ENCODE measurements at places on chromosomes 6 and 20. TPM values are rescaled to one million over a fixed set of nuclear protein-coding genes. Genes with fewer than 3 reads are reported as not detected.
A peak's percentile ranks its signal among the peaks of the same experiment; 100 is the strongest.

- no peaks in the 10 kb centered on the region for H3K36me3 ChIP-seq
- peaks cover 11% of the 10 kb centered on the region for H3K4me1 ChIP-seq
- no peak for DNase-seq
- peaks cover 31% of the 10 kb centered on the region for H3K27me3 ChIP-seq
Measured at GRCh38 chr6:83510791-83511190, 1.5 kb upstream of the PRSS35 start.

DNA sequence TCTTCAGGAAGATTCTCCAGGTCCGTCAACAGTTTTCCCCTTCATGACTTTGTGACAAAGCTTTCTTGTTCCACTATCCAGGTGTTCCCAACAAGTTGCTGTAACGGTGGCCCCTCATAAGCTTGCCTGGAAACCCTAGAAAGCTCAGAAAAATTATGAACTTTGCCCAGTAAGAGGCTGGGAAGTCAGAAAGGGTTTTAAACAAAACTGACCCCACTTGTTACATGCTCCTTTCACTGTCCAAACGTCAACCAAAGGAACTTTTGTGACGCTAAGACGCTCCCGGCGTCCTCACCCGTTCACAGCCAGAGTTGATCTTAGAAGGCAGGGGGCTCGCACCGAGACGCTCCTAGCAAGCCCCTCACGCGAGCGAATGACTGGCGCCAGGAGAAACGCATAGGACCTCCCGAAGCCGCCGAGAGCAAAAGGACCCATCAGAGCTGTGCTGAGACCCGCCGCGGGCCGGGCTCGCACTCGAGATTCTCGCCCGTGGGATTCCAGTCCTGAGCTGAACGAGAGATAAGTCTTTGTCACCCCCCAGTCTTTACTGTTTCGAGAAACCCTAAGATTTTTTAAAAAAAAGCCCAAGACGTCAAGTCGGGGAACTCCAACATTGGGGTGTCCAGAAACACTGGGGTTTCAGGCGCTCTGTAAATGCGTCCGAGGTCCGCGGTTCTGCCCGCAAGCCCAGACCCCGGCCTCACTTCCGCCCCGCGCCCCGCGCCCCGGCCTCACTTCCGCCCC lies 544 bp upstream of the ACAT2 start:
- peak overlapping the region; percentile 98 for H3K27ac ChIP-seq
- peak overlapping the region; percentile 93 for H3K4me3 ChIP-seq
- H3K4me1 ChIP-seq: peaks cover 34% of the 10 kb centered on the region
- H3K27me3 ChIP-seq: no peaks in the 10 kb centered on the region

- DNase-seq: no peak
- no peak overlapping the region for H3K4me3 ChIP-seq
- H3K36me3 ChIP-seq: no peaks in the 10 kb centered on the region
- peaks cover 9% of the 10 kb centered on the region for H3K27me3 ChIP-seq
- H3K27ac ChIP-seq: no peak overlapping the region
Measured at GRCh38 chr20:19423097-19423899, 210.9 kb downstream of the SLC24A3 start.

- no peak within 1 kb of the TSS for H3K27ac ChIP-seq
- H3K4me3 ChIP-seq: peak within 1 kb of the TSS; percentile 77
- no peaks in the 10 kb centered on the region for H3K36me3 ChIP-seq
Measured at GRCh38 chr6:106360410-106360988, at the start of gene CRYBG1. Gene CRYBG1 (plus strand): TSS chr6:106360717. CDS start chr6:106360909, 192 bp downstream.

GRCh38 chr6:16204653-16205376 lies 33.6 kb upstream of the GMPR start:
- H3K4me1 ChIP-seq: peaks cover 3% of the 10 kb centered on the region
- no peaks in the 10 kb centered on the region for H3K36me3 ChIP-seq
- no peak overlapping the region for H3K4me3 ChIP-seq
- peak overlapping the region; percentile 51 for H3K27ac ChIP-seq

DNA sequence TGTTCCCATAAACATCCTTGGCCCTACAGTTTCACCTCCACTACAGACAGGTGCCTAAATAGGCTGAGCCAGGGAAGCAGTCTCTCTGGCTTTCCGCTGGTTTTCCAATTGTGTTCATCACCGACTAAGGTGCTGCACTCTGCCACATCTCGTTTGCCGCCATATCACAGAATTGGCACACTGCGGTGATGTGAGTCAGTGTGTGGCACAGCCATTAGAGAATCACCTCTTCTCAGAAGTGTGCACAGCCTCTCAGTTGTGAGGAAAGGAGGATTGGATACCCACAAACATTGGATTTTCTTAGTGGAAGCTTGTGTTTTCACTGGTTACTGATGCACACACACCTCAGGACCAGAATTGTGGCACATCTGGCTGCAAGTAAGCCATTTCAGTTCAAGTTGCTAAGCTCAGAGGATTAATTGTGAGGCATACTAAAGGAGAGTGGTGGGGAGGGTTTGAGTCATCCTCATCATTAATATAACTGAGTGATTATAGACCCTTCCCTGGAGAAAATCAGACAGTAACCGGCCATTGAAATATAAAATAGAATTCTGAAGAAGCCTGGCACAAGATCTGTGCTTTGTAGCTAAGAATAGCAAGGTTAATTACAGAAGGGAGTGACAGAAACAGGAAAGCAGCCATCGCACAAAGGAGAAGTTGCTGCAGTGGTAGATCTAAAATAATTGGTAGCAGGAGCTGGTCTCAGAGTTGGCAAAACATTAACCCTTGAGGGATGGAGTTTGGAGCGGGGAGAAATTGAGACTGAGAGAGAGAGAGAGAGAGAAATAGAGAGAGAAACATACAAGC lies 506.9 kb downstream of the LMBRD1 start:
- H3K36me3 ChIP-seq: no peaks in the 10 kb centered on the region
- DNase-seq: no peak

DNA sequence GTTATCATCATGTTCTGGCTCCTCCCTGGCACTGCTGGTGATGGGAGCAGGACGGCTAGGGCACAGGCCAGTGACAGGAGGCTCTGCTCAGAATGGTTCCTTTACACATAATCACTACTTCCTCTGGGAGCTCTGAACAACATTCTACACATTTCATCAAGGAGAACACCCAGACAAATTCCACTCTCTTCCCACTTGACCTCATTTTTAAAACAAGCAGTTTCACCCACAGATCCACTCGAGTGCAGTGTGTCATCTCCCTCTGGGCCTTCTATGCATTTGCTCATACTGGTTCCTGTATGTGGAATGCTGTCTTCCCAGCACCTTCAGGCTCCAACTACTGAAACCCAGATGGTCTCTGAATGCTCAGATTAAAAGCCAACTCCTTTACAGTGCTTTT lies 84.8 kb downstream of the ELOVL5 start:
- no peak for DNase-seq
- H3K36me3 ChIP-seq: peaks cover 14% of the 10 kb centered on the region
- H3K27me3 ChIP-seq: no peaks in the 10 kb centered on the region
- H3K4me1 ChIP-seq: peaks cover 25% of the 10 kb centered on the region
- H3K4me3 ChIP-seq: no peak overlapping the region

- H3K4me1 ChIP-seq: peaks cover 52% of the 10 kb centered on the region
- H3K36me3 ChIP-seq: no peaks in the 10 kb centered on the region
- H3K27me3 ChIP-seq: peaks cover 2% of the 10 kb centered on the region
- DNase-seq: no peak
- peak overlapping the region; percentile 89 for H3K4me3 ChIP-seq
Measured at GRCh38 chr6:11729076-11729475, 49.5 kb downstream of the ADTRP start.

DNA sequence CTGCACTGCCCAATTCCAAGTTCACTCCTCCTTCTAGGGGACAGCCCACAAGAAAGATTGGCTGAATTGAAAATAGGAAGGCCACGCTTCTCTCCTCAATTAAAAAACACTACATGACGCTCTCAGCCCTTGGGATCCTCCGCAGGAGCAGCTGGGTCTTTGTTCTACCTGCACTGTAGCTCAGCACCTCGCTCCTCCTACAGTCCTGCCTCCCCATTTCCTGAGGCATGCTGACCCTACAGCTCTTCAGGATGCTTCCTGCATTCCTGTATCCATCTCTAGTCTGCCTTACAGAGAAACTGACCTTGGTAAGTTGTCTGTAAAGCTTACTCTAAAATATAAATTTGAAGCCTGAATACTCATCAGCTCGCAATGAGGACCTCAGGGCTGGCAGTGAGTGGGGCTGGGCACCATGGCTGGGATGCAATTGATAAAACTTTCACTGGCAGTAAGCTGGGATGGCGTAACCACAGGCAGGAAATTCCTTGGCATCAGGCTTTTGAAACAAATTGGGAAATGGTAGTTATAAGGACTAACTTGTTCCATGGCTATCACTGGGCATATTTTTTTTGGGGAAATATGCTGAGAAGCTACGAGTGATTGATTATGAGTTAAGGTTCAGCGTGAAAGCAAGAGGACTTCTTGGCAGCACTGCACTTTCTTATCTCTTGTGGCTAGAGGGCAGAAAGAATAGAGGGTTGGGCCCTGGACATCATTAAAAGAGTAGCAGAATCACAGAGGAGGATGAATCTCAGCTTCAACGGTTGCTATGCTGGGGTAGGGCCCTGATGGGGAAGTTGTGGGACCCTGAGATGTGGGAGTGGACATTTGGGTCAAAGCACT lies 11.7 kb upstream of the SIRPB1 start:
- H3K27me3 ChIP-seq: no peaks in the 10 kb centered on the region
- peak overlapping the region; percentile 91 for H3K27ac ChIP-seq
- DNase-seq: no peak

The MUC21 gene
- polyA plus RNA-seq: not detected

The GLP1R gene
- polyA plus RNA-seq: not detected

DNA sequence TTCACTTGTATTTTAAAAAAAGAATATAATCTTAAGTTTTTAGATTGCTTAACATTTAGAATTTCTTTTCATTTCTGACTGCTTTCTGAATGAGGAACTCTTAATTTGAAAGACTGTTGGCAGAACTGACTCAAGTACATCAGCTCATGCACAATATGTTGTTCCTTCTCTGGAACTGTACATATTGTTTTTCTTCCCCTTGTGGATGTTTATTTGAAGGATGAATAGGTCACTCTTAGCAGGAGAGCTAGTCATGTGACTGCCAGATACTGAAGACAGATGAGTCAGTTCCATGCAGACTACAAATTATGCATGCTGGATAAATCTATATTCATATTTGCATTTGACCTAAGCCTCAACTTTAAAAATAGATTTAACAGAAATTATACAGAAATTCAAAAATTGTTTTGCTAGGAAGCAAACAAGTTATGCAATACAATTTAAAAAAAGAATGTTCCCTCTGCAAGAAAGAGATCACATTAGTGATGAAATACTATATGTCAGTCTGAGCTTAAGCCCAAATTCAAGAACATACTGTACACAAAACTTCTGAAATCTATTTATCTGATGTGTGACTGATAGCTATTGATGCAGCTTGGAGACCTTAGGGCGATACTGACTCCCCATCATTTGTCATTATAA lies 1274.9 kb upstream of the GJE1 start:
- H3K4me3 ChIP-seq: no peak overlapping the region
- no peak for DNase-seq
- no peaks in the 10 kb centered on the region for H3K4me1 ChIP-seq
- H3K36me3 ChIP-seq: no peaks in the 10 kb centered on the region
- H3K27me3 ChIP-seq: no peaks in the 10 kb centered on the region

The SNRNP48 gene
- polyA plus RNA-seq: 13.7 TPM

The CD93 gene
- polyA plus RNA-seq: not detected

The IMPG1 gene
- not detected for polyA plus RNA-seq

DNA sequence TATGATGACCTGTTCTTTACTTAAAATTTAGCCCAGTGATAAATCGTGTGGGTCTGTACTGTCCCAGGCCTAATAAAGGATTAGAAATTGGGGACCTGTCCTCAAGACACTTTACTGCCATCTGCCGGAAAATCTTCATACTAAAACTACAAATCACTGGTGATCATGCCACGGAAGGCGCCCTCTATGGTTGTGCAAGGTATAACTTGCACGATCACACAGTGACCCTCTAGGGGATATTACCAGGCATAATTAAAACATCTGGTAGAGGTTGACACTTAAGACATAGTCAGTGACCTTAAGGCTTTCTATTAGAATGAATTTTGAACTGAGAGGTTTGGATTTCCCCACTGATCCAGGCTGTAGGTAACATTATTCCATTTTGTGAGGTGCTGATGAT lies 172.6 kb downstream of the BMP2 start:
- H3K27ac ChIP-seq: no peak overlapping the region
- H3K27me3 ChIP-seq: no peaks in the 10 kb centered on the region
- no peaks in the 10 kb centered on the region for H3K4me1 ChIP-seq
- DNase-seq: no peak
- H3K36me3 ChIP-seq: no peaks in the 10 kb centered on the region

DNA sequence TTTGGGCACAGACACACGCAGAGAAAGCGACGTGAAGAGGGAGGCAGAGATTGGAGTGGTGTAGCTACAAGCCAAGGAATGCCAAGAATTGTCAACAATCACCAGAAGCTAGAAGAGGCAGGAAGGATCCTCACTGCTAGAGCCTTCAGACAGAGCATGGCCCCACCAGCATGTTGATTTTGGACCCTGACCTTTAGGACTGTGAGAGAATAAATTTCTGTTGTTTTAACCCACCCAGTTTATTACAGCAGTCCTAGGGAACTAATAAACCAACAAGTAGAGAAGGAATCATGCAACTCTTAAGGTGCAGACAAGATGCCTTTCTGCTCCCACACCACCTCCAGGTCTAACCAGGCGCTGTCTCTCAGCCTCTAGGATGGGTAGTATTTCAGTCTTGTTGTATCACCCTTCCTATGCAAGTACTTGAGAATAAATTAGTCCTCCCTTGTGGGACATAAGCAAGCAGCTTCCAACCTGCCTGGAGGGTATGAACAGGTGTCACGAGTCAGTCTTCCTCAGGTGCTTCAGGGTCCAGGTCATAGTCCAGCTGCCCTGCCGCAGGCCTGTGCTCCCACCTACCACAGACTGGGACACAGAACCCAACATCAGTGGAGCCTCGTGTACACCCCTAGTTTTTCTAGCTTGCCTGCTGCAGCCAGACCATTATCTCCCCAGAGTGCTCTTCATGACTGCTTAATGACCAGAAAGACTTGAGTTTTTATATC lies 46.4 kb upstream of the CCN2 start:
- H3K27me3 ChIP-seq: no peaks in the 10 kb centered on the region
- H3K27ac ChIP-seq: no peak overlapping the region
- no peaks in the 10 kb centered on the region for H3K36me3 ChIP-seq
- H3K4me3 ChIP-seq: no peak overlapping the region

The DYNLT2 gene
- 0.63 TPM for polyA plus RNA-seq

The AKAP12 gene
- polyA plus RNA-seq: 0.02 TPM

- no peaks in the 10 kb centered on the region for H3K27me3 ChIP-seq
- H3K4me1 ChIP-seq: no peaks in the 10 kb centered on the region
- no peak overlapping the region for H3K27ac ChIP-seq
- no peak for DNase-seq
Measured at GRCh38 chr6:67252663-67253062, 1382.4 kb upstream of the ADGRB3 start.

- H3K27me3 ChIP-seq: no peaks in the 10 kb centered on the region
- peaks cover 20% of the 10 kb centered on the region for H3K36me3 ChIP-seq
- DNase-seq: no peak
- H3K4me3 ChIP-seq: no peak overlapping the region
- H3K27ac ChIP-seq: no peak overlapping the region
Measured at GRCh38 chr6:154852687-154853086, 119.5 kb downstream of the SCAF8 start.

DNA sequence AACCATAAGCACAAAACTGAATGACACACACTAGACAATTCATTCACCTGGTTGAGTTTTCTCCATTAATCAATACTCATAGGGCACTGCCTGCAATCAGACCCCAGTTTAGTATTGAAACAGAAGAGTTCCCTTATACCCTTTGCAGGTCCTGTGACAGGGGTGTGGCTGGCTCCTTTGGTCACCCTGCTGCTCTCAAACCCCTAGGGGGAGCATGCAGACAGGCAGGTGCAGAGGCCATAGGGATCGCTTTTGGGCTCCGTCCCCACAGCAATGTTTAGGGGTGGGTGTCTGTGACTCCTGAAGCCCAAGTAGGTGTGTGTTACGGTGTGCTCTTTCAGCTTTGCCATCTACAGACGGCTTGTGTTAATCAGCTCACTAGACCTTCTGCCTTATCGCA lies 210.4 kb downstream of the CENPW start:
- H3K4me1 ChIP-seq: no peaks in the 10 kb centered on the region
- no peak overlapping the region for H3K27ac ChIP-seq
- no peak for DNase-seq
- no peak overlapping the region for H3K4me3 ChIP-seq
- H3K36me3 ChIP-seq: no peaks in the 10 kb centered on the region
- H3K27me3 ChIP-seq: no peaks in the 10 kb centered on the region

Data from naive thymus-derived CD8-positive, alpha-beta T cell (primary cell).